Cortex of kidney (tissue), 1 donor: ENCODE measurements at places on chromosomes 7 and 10.

- no peak for DNase-seq
Measured at GRCh38 chr7:47875406-47875805, 72.9 kb downstream of the PKD1L1 start.

- DNase-seq, result no peak
Measured at GRCh38 chr7:99393355-99394187, 14.8 kb downstream of the PDAP1 start.

DNA sequence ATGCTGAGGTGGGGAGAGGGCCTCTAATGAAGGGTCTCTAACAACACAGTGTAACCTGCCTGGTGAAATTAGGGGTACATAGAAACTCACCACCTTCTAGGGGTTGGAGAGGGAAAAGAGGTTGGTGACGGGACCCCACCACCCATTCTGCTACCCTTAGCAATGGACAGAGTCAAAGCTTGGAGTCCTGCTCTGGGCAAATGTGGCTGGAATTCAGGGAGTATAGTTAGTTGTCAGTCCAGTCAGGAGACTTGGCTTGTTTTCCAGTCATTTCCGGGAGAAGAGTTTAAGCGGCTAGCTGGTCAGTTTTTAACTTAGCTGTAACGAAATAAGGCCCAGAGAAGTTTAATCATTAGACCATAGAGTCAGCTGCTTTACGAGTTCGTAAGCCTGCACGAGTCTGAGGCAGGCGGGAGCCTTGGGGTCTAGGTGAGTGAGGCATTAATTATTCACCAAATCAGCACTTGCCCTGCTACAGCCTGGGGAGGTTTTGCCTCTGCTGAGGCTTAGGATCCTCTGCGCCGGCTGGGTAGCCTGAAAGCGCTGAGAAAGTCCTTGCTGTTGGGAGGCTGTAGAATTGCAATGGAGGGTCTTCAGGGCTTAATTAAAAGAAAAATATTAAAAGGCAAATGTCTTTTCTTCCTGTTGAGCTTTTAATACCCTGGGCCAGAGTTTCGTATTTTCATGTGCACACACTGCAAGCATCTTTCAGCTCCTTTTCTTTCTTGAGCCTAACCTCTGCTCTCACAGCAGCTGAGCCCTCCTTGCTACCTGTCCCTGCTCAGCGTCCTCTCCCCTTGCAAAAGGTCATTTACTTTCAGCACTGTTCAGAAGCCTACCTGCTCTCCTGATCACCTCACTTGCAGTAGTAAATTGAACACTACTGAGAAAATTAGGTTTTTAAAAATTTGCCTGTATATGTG is 1.5 kb upstream of the LAMB1 start:
- DNase-seq, result no peak

GRCh38 chr10:13238271-13239077 is 4.3 kb upstream of the UCMA start:
- DNase-seq, result no peak

DNA sequence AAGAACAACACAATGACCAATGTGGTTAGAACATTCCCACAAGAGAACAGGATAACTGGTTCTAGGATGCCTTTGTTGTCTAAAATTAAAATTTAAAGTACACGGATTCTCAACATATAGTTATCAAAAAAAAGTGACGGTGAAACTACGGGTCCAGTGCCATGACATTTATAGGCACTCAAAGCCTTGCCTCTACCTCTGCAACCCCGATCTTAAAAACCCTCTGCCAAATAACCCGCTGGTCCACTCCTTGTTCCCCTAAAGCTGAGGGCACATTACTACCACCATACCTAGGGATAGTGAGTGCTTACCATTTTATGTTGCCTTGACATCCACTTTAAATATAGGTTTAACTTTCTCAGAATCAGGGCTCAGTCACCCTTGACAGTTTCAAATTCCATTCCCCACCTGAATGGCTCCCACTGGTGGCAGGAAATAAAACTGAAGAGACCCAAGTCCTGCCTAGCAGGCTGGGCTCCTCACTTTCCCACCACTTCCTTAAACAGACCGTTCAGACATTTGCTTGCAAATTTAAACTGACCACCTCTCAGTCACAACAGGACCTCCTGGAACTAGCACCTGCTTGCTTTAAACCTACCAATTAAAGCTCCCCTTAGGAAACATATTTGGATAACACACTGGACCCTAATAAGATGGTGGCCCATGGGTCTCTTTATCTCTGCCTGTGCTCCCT is 169.9 kb upstream of the ASAH2 start:
- no peak for DNase-seq

DNA sequence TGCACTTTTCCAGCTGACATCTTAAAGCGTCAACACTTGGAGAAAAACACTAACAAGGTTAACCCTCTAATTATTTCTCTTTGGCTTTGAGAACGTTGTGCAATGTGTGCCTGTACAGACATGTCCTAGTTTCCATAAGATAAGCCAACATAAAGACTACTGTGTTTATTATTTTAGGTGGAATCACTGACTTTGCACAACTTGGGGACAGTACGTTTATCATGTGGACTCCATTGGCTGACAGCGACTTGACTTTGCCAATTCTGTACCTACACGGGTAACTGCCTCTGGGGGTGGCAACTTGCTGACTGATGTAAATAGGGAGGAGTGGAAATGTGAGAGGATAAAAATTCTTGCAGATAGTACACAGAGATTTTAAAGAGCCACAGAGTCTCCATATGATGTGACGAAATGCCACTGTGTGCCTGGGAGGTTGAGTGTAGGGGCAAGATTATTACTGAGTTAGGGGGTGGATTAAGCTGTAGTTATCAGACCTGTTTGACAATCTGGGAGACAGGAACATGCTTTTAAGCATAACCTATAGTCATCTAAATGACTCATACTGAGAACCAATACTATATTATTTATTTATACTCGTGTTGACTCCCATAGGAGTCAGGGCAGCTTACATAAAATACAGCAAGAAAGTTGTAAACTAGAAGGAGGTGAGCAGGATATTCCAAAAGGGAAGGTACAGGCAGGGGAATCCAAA is 21.0 kb downstream of the SLC13A4 start:
- no peak for DNase-seq

- DNase-seq, result no peak
Measured at GRCh38 chr10:16423599-16423998, 13.2 kb upstream of the PTER start.

- no peak for DNase-seq
Measured at GRCh38 chr7:85104432-85105205, 82.2 kb downstream of the SEMA3D start.

DNA sequence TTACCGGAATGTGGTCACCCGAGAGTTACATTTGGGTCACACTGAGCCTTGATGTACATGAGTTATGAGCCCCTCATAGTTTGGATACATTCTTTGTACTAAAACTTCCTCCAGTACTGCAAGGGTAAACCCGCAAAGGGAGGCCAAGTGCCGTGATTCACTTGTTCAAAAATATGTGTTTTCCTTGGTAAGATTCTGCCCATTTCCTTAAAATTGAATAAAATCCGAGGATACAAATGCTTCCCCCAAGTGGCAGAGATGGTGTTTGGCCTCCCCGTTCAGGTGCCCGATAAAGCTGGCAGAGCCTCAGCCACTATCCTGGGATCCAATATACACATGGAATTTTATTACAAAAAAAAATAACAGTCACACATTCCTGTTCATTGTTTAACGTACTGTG is 268.3 kb downstream of the DIP2C start:
- no peak for DNase-seq

DNA sequence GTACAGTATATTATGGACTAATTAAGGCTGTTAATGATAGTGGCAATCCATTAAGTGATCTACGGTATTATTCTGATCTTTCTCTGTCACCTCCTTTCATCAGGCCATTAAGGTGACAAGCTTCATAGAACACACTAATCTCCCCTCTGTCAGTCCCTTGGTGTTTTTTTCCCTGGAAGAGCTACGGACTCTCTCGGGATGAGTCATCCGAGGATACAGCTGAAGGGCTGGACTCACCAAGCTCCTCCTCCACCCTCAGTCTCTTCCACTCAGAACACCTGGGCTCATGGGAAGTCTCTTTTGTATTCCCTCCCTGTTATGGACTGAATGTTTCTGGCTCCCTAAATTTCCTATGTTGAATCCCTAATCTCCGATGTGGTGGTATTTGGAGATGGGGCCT is 69.8 kb upstream of the PLXNA4 start:
- no peak for DNase-seq

GRCh38 chr10:112375721-112376395 is 1.9 kb downstream of the ACSL5 start:
- DNase-seq, result no peak

DNA sequence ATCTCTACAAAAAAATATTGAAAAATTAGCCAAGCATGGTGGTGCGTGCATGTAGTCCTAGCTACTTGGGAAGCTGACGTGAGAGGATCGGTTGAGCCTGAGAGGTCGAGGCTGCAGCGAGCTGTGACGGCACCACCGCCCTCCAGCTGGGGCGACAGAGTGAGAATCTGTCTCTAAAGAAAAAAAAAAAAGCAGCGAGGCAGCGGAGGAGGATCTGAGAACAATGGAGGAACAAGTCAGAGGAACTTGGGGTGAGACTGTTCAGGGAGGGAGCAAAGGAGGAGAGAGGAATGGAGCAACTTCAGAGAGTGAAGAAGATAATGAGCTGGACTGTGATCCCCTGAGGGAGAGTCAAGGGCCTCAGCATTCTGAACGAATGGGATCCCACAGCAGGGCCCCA is 85.4 kb downstream of the MKX start:
- no peak for DNase-seq

- DNase-seq, result no peak
Measured at GRCh38 chr10:110563132-110563531, 4.4 kb upstream of the SMC3 start.

DNA sequence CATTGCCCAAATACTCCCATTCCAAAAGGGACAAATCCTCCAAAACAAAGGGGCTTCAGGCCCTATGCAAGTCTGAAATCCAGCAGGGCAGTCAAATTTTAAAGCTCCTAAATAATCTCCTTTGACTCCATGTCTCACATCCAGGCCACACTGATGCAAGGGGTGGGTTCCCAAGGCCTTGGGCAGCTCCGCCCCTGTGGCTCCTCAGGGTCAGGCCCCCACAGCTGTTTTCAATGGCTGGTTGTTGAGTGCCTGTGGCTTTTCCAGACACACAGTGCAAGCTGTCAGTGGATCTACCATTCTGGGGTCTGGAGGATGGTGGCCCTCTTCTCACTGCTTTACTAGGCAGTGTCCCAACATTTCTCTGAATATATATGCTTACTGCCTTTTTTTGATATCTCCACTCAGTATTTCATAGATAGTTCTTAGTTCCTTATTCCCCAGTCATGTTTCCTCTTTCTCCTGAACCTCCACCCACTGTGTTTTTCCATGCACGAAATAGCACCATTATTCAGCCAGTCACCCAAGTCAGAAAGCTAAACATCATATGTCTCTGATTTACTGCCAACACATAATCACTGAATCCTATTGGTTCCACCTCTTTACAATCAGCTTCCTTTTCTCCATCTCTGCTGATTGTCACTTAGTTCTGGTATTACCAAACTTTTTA is 172.6 kb upstream of the CACNA2D1 start:
- no peak for DNase-seq

DNA sequence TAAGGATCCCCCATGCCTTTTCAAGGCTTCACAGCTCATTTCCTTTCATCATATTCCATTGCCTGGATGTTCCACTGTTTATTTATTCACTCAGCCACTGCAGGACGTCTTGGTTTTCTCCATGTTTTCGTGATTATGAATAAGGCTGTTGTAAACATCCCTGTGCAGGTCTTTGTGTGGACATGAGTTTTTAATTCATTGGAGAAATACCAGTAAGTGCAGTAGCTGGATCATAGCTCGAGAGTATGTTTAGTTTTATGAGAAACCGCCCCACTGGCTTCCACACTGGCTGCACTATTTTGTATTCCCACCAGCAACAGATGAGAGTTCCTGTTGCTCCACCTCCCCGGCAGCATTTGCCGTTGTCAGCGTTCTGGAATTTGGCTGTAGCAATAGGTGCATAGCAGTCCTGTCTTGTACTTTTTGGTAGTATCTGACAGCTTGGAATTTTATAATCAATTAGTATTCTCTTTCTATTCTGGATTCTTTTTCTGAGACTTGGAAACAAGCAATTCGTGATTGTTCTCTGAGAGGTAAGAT is 269.9 kb upstream of the PITRM1 start:
- DNase-seq, result no peak

DNA sequence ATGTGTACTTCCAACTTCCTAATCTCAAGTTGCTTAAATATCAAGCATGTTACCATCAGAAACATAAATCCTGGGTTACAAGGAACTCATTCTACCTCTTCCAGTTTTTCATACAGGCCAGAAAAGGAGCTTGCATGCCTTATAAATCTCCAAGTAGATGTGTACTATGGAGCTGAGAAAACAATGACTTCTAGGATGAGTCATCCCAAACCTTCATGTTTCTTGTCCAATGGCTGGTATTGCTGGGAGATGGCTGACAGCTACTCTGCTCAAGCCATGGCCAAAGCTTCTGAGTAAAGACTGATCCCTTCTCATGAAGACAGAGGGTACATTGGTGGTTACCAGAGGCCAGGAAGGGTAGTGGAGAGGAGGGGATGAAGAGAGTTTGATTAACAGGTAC is 8.6 kb downstream of the RAPGEF5 start:
- no peak for DNase-seq

- no peak for DNase-seq
Measured at GRCh38 chr7:95871075-95871848, 98.9 kb downstream of the DYNC1I1 start.

- no peak for DNase-seq
Measured at GRCh38 chr7:115009139-115009538, 87.2 kb downstream of the MDFIC start.

DNA sequence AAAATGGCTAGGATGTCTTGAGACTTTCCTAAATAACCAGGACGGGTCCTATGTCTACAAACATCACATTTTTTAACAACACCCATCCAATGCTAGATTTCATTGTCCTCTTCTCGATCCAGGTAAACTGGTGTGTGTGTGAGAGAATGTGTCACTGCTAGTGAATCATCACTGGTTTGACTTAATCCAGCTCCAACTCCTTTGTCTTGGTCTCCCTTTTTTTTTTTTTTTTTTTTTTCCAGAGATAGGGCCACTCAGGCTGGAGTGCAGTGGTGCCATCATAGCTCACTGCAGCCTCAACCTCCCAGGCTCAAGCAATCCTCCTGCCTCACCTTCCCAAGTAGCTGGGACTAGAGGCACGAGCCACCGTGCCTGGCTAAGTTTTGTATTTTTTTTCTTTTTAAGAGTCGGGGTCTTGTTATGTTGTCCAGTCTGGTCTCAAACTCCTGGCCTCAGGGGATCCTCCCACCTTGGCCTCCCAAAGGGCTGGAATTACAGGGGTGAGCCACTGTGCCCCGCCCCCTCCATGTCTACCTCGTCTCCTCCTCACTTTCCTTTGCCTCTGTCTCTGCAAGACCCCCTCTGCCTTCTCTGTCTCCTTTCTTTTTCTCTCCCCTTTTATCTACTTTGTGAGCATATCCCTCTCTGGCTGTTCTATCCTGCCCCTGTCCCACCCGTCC is 2.2 kb upstream of the UFSP1 start:
- DNase-seq, result no peak

DNA sequence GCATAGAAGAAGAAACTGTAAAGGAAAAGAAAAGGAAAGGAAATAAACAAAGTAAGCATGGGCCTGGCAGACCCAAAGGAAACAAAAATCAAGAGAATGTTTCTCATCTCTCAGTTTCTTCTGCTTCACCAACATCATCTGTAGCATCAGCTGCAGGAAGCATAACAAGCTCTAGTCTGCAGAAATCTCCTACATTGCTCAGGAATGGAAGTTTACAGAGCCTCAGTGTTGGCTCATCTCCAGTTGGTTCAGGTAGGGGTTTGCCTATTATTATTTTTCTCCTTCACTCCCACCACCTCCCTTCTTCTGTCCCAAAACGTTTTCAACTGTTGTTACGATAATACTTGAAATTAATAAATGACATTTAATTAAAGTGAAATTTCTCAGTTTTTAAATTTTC is 139.6 kb downstream of the MLLT10 start:
- DNase-seq, result no peak

- no peak for DNase-seq
Measured at GRCh38 chr7:32163141-32163806, 93.1 kb upstream of the PDE1C start.
